ENCODE measurements at places on chromosomes 5 and 9.

DNA sequence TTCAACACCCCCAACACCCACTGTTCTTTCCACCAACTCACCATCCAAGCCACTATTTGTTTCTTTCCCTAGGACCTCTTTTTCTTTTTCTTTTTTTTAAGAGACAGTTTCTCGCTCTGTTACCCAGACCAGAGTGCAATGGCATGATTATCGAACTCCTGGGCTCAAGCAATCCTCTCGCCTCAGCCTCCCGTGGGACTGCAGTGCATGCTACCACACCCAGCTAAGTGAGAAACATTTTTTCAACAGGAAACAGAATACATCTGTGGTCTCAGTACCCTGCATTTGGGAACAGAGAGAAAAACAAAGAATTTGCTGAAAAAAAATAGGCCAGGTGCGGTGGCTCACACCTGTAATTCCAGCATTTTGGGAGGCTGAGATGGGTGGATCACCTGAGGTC is 24.6 kb downstream of the B4GALT1 start:
- ATAC-seq, result no peak

DNA sequence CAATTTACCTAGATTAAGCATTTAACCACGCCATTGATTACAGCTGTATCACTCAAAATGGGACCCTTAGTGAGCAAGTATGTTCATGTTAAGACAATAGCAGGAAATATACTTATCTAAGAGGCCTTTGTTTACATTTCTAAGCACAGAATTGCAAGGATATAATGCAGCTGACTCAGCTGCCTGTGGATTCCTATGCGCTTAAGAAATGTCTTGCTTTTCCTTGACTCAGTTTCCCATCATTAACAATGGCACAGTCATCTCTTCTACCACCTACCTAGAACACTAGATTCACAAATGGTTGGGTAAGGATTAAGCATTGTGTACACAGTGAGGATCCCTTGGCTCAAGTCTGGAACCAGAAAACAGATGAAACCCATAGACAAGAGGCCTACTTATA is 163.8 kb downstream of the TSSK1B start:
- ATAC-seq, result peak; percentile 13

- no peak for ATAC-seq
Observed at GRCh38 chr5:112179290-112179689, 239.8 kb downstream of the EPB41L4A start.

GRCh38 chr9:3263698-3264097 is 262.1 kb downstream of the RFX3 start:
- no peak for ATAC-seq

DNA sequence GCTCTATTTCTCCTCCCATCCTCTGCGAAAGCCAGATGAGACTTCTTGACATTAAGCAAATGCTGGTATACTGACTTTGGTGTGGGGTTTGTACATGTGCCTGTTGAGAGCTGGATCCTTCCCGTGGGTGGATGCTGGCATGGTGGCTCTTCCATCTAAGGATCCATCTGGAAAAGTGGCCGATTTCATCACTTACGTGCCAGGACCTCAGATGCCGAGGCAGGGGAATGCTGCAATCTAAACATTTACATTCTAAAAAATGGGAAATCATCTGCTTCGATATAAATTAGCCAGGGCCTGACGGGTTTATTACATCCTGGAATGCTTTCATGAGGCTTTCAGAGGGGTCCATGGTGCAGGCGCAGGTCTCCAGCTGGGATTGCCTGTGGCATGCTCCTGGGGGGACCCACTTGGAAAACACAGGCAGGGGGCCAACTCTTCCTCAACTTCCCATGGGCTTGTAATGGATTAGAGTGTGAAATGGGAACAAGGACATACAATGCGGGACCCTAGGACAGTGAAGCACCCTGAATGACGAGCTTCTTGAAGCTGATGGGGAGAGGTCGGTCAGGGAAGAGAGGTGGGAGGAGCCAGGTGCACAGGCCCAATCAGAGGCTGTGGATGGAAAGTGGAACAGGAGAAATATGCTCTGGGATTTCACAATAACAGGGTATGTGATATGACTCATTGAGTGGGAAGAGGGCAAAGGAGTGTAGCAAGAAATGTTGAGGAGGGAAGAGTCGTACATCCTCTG is 105.5 kb upstream of the PITX1 start:
- peak; percentile 52 for ATAC-seq

DNA sequence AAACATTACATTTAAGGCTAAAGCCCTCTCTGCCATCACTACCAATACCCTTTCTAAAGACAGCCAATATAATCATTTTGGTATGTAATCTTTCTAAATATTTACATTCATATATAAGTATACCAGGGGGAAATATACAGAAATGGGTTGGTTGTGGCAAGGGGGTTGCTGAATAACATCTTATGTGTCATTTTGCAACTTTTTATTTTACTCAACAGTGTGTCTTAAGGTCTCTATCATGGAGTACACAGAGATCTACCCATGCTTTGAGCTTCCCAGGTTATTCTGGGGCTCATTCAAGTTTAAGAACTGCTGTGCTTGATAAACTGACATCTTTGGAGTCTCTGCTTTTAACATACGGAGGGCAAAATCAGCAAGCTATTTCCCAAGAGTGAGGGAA is 7.4 kb upstream of the FAT2 start:
- no peak for ATAC-seq

GRCh38 chr9:121529237-121529987 is 29.8 kb upstream of the GGTA1 start:
- ATAC-seq, result peak; percentile 91

GRCh38 chr9:112520656-112521055 is 34.0 kb downstream of the KIAA1958 start:
- ATAC-seq, result no peak

GRCh38 chr9:108967916-108968315 is 33.7 kb downstream of the ABITRAM start:
- ATAC-seq, result no peak

DNA sequence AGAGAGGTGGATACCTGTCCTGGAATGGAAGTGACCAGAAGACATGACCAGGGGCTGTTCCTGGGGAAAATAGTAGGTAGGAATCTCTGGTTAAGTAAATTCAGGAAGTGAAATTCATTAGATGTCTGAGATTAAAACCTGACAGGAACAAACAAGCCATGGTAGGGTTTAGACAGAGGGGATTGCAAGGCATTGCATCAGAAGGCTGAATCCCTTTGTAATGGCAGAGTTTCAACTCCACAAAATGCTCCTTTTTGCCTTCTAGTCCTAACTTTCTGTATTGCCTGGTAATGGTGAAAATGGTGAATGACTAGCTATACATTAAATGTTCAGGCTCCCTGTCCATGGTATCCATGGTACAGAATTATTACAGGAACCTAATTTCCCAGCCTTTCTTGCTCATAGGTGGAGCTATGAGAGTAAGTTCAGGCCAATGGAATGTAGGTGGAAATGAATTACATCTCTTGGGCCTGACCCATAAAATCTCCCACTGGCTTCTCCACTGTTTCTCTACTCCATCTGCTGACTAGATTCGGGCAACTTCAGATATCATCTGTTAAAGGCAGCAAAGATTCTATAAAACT is 113.4 kb upstream of the CNTLN start:
- ATAC-seq, result no peak

- ATAC-seq, result no peak
Observed at GRCh38 chr9:108377382-108377781, 478.4 kb downstream of the ACTL7B start.

GRCh38 chr5:53649352-53649751 is 88.9 kb downstream of the NDUFS4 start:
- no peak for ATAC-seq

DNA sequence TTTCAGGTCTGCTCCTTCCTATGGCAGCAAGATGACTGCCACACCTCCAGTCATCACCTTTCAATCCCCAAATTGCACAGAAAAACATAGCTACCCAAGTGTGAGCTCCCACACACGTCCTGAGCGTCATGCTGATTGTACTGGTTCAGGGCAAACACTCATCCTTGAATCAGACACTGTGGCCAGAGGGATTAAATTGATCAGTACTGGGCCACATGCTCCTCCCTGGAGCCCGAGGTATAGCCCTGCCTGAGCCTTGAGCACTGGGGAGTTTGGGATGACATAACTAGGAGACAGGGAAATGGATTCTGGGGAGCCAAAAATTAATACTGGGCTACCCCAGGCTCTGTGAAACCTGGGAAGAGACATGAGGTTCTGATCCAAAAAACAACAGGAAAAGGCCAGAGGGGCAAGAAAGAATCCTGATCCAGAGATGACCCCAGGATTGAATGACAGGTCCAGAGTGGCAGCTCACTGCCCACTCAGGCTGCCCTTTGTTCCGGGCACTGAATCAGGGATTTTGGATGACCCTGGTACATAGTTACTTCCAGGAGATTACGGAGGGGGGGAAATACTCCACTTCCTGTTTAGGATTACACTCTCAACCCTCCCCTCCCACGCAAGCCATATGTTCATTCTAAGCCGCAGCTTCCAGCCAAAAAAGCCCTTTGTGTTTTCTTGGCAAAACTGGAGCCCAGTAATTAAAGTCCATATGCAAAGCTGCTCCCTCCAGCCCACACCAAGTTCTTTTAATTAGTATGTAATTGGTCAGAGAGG is 141.6 kb upstream of the SPRY4 start:
- ATAC-seq, result no peak

- ATAC-seq, result peak; percentile 38
Observed at GRCh38 chr5:139745800-139746690, 49.6 kb upstream of the PSD2 start.

DNA sequence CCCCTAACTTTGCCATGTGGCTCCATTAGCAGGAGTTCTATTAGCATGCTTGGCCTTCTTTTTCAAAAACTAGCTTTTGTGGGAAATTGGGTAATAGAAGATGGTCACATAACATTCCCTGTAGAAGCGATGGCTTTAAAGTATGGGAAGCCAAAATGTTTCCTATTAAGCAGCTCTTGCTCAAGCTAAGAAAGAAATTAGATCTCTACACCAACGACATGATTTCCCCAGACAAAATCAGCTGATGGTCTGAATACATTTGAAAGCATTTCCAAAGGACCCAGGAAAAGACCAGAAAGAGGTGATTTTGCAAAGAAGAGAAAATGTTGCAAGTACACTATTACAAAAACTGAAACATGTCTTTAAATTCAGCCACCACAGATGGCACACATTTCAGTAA is 4.8 kb upstream of the NFIL3 start:
- no peak for ATAC-seq

GRCh38 chr5:35672995-35673394 is 55.3 kb downstream of the SPEF2 start:
- no peak for ATAC-seq

- peak; percentile 32 for ATAC-seq
Observed at GRCh38 chr5:151093476-151093889, 12.6 kb upstream of the TNIP1 start.

DNA sequence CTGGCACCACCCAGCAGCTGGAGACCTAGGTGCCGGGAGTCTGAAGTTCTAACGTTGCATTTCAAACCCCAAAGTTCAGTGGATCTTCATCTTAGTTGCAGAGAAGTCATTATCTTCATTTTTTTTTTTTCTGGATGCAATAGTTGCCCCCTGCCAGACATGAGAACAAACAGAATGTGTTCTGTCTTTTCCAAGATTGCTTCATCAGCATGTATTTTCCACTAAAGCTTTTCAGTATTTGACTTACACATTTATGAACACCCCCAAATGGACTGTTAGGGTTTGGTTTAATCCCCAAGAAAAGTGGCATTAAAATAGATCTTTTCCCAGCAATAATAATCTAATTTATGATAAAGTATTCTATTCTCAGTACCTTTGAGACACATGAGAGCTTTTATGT is 135.2 kb upstream of the OSMR start:
- ATAC-seq, result no peak

- ATAC-seq, result no peak
Observed at GRCh38 chr9:34492051-34492450, 30.7 kb downstream of the ENHO start.

DNA sequence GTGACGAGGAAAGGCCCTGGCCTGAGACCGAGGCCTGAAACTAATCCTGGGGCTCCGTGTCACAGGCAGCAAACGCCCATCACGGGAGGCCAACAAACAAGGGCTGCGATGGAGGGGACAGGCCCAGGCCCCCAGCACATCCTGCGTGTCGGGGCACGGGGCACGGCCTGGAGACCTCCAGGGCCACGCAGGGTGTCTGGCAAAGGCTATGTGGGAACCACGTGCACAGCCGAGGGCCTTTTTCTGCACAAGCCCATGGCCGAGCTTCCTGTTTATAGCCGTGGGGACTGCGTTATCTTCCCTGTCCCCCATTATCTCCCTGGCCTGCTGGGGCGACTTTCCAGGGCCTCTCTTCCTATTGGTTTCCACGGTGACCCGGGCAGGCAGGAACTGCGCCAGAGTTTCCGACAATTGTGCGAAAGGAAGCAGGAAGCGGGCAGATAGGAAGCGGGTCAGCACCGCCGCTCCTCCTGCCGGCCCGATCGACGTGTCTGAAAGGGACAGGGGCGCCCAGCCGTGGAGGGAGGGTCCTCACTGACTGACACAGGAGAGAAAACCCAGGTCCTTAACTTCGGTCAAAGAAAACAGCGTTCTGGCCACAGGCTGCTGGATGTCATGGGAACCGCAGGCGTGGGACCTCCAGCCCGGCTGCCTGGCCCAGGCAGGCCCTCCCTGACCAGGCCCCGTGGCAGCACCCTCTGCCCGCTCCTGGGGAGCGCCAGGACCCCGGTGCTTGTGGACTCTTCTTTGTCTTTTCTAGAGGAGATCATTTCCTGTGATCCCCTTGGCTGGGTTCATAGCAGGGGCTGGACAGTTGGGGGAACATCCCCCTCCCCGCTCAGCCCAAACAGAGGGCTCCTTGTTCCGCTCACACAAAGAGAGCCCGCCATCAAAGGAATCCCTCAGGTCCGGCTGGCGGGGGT is 29.1 kb upstream of the SEC16A start:
- peak; percentile 21 for ATAC-seq

DNA sequence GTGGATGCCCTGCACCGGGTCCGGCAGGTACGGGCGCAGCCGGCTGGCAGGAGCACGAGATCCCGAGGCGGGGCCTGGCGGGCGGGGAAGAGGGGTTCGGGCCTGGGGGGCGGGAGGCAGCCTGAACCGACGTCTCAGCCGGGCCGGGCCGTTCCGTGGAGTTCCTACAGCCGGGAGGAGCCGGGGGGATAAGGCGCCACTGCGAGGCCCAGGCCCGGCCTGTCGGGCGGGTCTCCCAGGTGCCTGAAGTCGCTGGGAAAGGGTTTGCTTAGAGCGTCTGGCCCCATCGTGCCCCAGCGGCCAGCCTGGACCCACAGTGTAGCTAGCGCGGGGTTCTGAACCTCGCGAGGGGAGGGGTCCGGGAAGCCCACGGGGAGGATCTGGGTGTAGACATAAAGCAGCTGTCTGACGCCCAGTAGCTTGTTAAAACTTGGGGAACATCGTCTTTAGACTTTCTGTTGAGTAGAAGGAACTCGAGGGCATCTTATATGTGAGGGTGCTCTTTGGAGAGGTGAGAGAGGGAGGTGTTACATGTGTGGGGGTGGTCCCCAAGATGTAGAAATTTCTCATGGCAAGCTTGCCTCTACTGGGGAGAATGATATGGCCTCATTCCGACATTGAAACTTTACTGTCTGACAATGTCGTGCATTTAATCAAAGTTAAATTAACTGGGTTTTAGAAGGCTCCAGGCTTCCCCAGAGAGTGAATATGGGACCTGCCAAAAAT is 524 bp downstream of the FUBP3 start:
- peak; percentile 52 for ATAC-seq

GRCh38 chr9:82574911-82575310 is 488.0 kb downstream of the RASEF start:
- ATAC-seq, result no peak
